Peyer's patch (tissue), 4 donors: ENCODE measurements at places on chromosomes 2 and 18. TPM values are rescaled to one million over a fixed set of nuclear protein-coding genes. Genes with fewer than 3 reads are reported as not detected.

The STPG4 gene
- not detected for total RNA-seq

The NCKAP5 gene
- 19.3 TPM for total RNA-seq

DNA sequence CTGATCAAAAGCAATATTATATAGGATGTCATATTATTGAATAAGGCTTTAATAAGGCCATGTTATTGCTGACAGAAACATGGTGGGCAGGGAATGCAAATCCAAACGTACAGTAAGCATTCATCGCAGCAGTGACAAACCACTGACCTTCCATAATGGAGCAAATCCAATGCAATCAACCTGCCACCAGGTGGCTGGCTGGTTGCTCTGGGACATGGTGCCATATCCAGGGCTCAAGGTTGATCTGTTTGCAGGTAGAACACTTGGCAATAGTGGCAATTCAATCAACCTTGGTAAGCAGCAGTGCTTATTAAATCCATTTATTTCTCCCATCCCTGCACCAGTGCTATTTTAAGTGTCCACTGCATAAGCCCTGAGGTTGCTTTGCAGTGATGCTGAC, 75.4 kb downstream of the CERKL start:
- no peak overlapping the region for H3K4me3 ChIP-seq
- H3K36me3 ChIP-seq: no peaks in the 10 kb centered on the region
- H3K4me1 ChIP-seq: peaks cover 3% of the 10 kb centered on the region
- no peak overlapping the region for H3K27ac ChIP-seq
- DNase-seq: no peak

- H3K36me3 ChIP-seq: no peaks in the 10 kb centered on the region
- DNase-seq: no peak
- H3K27ac ChIP-seq: no peak overlapping the region
- H3K27me3 ChIP-seq: no peaks in the 10 kb centered on the region
- no peak overlapping the region for H3K4me3 ChIP-seq
Observed at GRCh38 chr2:226903179-226903578, 67.3 kb downstream of the RHBDD1 start.

- no peak overlapping the region for H3K27ac ChIP-seq
- H3K4me3 ChIP-seq: no peak overlapping the region
- H3K36me3 ChIP-seq: no peaks in the 10 kb centered on the region
- H3K4me1 ChIP-seq: no peaks in the 10 kb centered on the region
- DNase-seq: no peak
Observed at GRCh38 chr2:64319896-64320295, 134.1 kb upstream of the LGALSL start.

- no peak overlapping the region for H3K27ac ChIP-seq
- H3K27me3 ChIP-seq: no peaks in the 10 kb centered on the region
- H3K4me3 ChIP-seq: no peak overlapping the region
- DNase-seq: no peak
- no peaks in the 10 kb centered on the region for H3K4me1 ChIP-seq
Observed at GRCh38 chr18:4637876-4638275, 182.8 kb upstream of the DLGAP1 start.

- peaks cover 16% of the 10 kb centered on the region for H3K4me1 ChIP-seq
- H3K27me3 ChIP-seq: no peaks in the 10 kb centered on the region
- H3K4me3 ChIP-seq: no peak overlapping the region
- H3K36me3 ChIP-seq: no peaks in the 10 kb centered on the region
- no peak overlapping the region for H3K27ac ChIP-seq
Observed at GRCh38 chr2:152222975-152223637, 47.5 kb upstream of the STAM2 start.

GRCh38 chr2:143960177-143960576, 559.7 kb downstream of the ZEB2 start:
- no peaks in the 10 kb centered on the region for H3K4me1 ChIP-seq
- H3K27ac ChIP-seq: no peak overlapping the region
- H3K36me3 ChIP-seq: no peaks in the 10 kb centered on the region
- no peak for DNase-seq
- H3K27me3 ChIP-seq: no peaks in the 10 kb centered on the region

DNA sequence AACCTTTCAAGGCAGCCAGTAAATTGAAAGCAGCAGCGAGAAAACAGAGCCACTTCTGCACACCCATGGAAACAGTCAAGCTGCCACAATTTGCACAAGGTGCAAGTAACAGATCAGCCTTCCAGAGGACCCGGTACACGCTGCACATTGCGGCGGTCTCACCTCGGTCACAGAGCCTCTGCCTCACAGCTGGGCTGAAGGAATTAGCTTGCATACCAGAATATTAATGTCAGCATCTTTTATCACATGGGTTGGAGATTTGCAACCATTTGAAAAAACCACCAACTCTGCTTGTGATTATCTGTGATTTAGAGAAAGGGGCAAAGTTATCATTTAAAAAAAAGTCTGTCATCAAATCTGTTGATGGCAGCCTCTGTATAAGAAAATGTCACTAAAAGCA, 330.5 kb upstream of the TCF4 start:
- H3K4me3 ChIP-seq: no peak overlapping the region
- no peak for DNase-seq
- no peaks in the 10 kb centered on the region for H3K36me3 ChIP-seq
- H3K27me3 ChIP-seq: no peaks in the 10 kb centered on the region
- H3K27ac ChIP-seq: no peak overlapping the region
